Stimulated activated CD8-positive, alpha-beta memory T cell treated with anti-CD3 and anti-CD28 coated beads, Interleukin-4, amount 100 ng/mL, for 4 hours (primary cell): ENCODE measurements at places on chromosomes 3 and 15.

- no peak for DNase-seq
Observed at GRCh38 chr15:33107950-33108349, 86.6 kb downstream of the FMN1 start.

DNA sequence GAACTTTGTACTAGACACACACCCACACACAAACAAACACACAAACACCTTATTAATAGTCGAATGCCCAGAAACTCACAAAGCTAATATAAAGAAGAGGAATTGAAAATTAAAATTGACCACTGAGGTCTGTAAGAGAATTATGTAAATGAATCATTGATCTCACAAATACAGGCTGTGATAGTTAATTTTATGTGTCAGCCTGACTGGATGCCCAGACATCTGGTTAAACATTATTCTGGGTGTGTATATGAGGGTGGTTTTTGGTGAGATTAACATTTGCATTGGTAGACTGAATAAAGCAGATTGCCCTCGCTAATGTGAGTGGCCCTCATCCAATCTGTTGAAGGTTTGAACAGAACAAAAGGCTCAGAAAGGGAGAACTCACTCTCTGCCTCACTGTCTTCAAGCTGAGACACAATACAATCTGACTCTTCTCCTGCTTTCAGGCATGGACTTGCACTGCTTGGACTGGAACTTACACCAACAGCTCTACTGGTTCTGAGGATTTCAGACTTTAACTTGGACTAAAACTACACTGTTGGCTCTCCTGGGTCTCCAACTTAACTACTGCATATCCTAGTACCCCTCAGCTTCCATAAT is 199.4 kb upstream of the TTC14 start:
- no peak for DNase-seq

DNA sequence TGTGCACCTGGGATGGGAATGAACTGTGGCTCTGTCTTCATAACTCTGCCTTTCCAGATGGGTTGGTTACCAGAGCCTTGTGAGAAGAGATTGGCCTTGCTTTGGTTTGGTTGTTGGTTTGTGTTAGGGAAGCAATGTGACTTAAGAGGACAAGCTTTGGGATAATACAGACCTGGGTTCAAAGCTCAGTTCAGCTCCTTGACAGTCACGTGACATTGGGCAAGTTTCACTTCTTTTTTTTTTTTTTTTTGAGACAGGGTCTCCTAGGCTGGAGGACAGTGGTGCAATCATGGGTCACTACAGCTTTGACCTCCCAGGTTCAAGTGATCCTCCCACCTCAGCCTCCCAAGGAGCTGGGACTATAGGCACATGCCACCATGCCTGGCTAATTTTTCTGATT is 42.7 kb downstream of the CORO2B start:
- no peak for DNase-seq

- DNase-seq, result peak; percentile 8
Observed at GRCh38 chr3:23740517-23740965, 65.2 kb upstream of the UBE2E1 start.

- DNase-seq, result no peak
Observed at GRCh38 chr15:83210619-83211018, 3.0 kb upstream of the HDGFL3 start.

DNA sequence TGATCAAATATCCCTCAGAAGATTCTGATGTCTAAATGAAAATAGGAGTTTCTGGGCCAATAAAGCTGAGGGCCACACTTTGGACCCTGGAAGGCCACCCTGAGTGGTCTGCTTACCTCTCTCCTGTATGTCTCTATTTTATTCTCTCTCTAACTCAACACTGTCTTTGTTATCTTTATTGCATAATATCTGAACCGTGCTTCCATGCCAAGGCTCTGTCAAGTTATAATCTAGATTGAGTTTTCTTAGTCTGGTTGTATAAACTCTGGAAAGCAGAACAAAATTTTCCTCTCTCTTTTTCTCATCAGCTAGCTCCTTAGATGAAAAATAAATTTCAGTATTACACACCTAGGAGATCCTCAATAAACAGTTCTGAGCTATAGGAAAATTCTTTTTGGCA is 36.2 kb upstream of the ACTL6A start:
- no peak for DNase-seq

- no peak for DNase-seq
Observed at GRCh38 chr15:48559285-48559684, 86.2 kb downstream of the FBN1 start.

- DNase-seq, result peak; percentile 72
Observed at GRCh38 chr3:49719214-49719884, at the start of gene AMIGO3. Gene AMIGO3, minus strand, starts transcription at chr3:49719684. Its CDS starts 219 bp downstream, at chr3:49719465.

GRCh38 chr3:123834631-123835030 is 49.5 kb downstream of the MYLK start:
- DNase-seq, result no peak

DNA sequence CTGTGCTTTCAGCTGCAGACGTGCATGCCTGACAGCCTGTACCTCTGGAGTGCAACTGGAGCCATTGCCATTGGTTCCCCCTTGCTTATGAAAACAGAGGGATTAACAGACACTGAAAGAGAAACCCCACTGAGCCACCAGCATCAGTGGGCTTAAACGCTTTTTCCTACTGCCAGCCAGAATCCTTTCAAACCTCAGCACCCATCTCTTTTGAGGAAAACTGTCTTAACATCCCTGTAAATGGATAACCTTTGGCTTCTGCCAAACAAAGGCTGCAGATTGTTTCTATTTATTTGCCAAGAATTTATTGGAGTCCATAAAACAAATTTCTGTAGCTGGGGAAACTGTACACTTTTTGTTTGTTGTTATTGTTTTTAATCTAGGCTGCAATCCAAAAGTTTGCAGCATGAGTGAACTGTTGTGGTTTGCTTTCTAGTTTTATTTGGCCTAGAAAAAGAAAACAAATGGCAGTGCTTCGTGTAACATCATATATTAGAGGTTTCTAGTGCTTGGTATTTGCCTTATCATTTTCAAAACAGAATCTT is 369.2 kb upstream of the IL12A start:
- no peak for DNase-seq

DNA sequence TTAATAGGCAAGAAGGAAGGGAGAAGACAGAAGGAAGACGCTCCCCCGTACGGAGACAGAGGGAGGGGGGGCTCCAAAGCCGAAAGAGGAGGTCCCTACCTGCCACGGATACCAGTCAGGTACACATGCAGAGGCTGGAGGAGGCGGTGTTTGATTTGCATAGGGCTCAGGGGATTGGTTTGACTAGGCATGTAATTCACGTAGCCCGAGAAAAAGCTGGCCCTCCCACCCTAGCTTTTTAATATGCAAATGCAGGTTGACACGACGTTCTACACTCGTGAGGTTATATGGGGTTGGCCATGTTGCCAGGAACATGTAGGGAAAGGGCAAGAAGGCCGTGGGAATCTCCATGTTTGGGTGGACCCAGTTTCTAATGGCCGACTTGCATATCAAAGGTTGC is 29.8 kb downstream of the ZNF592 start:
- no peak for DNase-seq

DNA sequence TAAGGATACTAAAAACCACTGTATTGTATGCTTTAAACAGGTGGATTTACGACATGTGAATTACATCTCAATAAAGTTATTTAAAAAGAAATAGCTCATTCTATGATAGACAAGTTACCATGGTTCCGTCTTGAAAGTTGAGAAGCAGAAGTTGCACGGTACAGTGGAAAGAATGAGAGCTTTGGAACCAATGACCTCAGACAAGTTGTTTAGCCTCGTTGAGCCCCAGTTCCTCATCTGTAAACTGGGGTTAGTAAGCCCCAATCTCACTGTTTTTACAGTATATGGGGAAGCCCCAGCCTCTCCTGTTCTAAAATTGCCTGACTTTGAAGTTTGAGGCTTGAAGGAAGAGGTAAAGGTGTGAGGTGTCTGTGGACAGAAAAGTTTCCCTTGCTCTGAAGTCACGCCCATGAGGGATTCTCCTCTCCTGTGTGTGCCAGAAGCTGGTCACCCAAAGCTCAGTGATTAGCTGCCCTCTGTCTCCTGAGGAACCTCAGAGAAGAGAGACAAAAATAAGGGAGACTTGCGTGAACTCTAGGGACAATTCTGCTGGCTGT is 10.0 kb downstream of the CRYGS start:
- no peak for DNase-seq

DNA sequence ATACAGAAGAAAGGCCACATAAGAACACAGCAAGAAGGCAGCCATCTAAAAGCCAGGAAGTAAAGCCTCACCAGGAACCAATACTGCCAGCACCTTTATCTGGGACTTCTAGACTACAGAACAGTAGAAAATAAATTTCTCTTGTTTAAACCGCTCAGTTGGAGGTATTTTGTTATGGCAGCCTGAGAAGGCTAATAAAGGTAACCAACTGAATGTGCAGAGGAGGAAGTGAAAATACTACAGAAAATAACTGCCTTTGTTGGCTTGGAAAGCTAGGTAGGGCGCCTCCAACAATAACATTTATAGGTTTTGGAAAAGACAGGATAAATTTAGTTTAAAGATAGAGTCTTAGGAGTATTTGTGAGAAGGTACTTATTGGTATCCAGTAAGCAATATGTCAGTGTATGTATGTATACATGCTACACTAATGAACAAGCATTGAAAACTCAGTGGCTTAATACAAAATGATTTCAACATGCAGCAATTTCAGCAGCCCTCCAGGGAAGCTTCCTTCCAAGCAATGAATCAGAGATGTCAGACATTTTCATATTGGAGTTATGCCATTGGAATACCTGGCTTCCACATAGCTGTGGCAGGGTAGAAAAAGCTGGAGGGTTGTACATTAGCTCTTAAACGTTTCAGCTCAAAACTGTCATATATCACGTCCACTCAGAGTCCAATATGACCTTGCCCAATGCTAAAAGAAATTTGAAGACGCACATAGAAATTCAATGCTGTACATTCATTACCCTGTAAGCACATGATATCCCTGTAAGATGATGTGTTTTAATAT is 48.9 kb downstream of the ZBBX start:
- DNase-seq, result no peak

- DNase-seq, result no peak
Observed at GRCh38 chr3:134847349-134847748, 52.3 kb downstream of the EPHB1 start.

GRCh38 chr3:61725851-61726333 is 164.5 kb downstream of the PTPRG start:
- no peak for DNase-seq

DNA sequence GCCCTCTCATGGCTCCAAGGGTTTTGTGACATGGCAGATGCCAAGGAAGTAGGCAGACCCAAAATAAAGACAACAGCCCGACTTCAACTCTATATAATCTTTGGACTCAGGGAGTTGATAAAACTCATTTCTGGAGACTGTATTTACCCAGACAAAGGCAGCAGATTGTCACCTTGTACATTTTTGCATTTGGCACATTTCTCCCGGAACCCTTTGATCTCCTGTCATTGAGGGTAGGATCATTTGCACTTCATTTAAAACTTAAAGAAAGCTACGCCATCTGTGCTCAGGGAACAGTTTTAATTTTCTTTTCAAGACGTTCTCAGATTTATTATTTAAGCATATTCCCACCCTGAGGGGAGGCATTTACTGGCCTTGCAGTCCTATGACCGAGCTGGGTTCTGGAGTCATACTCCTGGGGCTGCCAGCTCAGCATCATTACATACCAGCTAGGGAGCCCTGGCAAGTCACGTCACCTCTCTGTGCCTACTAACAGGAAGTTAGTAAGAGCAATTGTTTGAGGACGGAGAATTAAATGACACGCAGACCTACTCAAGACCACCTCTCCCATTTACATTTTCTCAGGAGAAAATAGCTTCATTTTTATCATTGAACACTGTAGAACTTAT is 5.9 kb downstream of the CDCP1 start:
- DNase-seq, result no peak

GRCh38 chr3:192577271-192577670 is 150.1 kb downstream of the FGF12 start:
- no peak for DNase-seq

DNA sequence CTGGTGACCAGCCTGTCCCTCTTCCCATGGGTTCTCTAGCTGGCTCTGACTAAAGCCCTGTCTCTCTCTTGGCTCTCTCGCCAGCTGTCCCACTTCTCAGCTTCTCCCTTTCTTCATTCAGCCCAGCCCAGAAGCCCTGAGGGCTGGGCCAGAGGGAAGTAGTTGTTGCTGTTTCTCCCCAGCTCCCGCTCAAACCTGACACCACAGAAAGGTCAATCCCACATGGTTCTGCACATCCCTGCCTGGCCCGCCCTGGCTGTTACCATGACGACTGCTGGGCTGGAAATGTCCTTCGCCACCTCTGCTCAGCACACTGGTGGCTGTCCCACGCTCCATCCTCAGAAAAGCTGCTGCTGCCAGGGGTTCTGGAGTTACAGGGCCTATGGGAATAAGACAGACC is 25.9 kb downstream of the CCDC32 start:
- DNase-seq, result no peak

DNA sequence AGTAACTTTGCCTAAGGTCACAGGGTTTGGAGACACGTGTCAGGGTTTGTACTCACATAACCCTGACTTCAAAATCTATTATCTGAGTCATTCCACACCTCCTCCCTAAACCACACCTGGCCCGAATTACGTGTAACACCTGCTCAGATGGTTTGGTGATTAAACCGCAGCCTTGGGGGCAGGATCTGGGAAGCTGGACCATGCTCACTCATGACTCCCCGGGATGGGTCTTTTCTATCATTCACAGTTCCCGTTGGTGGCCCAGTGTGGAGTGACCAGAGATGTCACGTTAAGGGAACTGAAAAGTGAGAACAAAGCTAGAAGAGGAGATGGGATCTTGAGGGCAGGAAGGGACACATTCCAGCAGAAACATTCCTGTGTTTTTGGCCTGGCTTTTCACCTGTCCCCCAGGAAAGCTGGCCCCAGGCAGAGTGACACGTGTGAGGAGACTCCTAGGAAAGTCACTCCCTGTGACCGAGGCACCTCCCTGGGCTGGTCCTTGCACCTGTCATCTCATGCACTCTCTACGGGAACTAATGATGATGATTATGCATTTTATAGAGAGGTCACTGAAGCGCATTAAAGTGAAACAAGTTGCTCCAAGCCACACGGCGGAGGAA is 75.4 kb upstream of the POMGNT2 start:
- DNase-seq, result no peak

DNA sequence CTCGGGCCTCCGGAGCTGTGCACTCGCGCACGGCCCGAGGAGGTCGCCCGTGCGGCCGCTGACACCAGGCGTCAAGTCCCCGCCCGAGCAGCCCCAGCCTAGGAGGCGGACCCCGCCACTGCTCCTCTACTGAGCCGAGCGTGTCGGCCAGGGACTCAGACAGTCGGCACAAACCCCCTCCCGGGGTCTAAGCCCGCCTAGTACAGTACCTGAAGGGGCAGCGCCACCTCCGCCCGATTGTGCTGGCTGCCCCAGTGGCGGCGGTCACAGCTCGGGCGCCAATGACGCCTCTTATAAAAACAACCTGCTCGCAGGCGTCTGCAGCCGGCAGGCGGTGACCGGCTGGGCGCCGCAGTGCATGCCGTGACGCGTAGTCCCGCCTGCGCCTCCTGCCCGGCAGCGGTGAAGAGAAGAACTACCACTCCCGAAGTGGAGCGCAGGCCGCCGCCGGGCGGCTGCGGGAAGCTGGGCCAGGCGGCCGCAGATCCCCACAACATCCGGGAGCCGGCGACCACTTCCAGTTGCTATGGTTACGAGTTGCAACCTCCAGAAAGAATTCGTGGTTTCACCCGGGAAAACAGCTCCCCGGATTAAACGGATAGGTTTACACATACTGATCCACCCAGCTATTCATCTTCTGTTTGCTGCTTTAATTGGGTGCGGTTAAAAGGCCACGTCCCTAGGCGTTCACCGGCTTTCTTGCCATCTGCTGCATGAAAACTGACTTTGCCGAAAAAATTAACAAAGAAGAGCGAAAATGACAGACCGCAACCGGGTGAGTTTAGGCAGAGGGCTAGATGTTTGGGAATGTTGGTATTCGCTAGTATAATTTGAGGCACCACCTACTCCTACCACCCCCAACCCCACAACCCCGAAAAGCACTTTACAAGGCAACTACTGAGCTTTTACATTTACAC is at the start of the genes CCPG1 and PIERCE2:
CCPG1 (minus strand) TSS at position 348 of the 917 bp plus-strand sequence. CDS start 18,935 bp downstream, outside the sequence.
PIERCE2 (plus strand) TSS at position 484 of the 917 bp plus-strand sequence; CDS start at position 758, 274 bp downstream.
- peak; percentile 60 for DNase-seq

- no peak for DNase-seq
Observed at GRCh38 chr15:100663915-100664281, 61.5 kb downstream of the ASB7 start.
